ENCODE measurements at places on chromosomes 6 and 20. TPM values are rescaled to one million over a fixed set of nuclear protein-coding genes. Genes with fewer than 3 reads are reported as not detected.

DNA sequence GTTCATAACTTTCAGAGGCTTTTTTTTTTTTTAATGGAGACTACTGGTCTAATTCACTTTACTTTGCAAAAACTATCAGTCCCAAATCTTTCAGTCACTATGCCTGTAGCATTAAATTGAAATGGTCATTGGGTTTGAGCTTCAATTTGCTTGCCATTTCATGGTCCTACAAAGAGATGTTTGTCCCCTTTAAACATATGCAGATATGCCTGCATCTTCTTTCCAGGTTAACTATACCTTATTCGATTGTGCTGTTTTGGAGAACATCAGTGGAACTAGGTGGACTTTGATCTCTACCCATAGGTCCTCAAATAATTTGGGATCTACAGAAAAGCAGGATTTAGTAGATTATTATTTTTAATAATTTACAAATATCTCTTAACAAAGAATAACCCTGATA is 4.6 kb downstream of the POU3F2 start:
- H3K27me3 ChIP-seq = peaks cover 75% of the 10 kb centered on the region
- no peaks in the 10 kb centered on the region for H3K4me1 ChIP-seq
- no peaks in the 10 kb centered on the region for H3K36me3 ChIP-seq
- DNase-seq = no peak

DNA sequence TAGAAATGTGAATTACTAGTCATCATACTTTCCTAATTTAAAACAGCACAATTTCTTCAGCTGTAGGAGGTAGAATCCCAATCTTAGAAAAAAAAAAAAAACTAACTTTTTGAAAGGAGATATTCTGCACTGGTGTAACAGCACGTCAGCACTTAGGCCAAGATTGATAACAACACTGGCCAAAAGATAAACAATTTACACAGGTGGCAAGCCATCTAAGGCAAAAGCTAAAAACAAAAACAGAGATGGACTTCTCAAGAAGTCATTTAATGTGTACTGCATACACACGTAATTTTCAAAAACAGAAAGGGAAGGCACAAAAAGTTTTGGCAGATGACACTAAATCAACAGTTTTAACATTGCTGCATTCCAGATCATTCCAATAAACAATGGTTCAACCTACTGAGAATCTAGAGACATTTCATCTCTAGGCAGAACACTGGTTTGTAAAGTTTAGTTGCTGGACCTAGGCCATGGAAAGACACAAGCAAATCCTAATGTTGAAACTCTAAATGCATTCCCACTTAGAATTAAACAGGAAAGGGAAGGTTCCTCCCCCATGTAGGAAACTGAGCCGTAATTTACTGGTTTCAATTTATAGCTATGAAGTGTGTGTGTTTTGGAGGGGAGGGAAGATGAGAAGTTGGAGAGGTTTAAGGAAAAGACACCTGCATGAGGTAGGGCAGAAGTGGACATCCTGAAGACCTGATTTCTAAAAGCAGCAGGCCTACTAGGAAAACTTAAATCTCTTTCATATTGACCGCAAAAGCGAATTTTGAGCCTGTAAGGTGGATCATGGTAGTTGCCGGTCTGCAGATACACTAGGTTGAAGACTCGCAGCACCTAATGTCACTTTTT is 1.3 kb downstream of the GCLC start:
- peak overlapping the region; percentile 74 for H3K27ac ChIP-seq
- H3K4me1 ChIP-seq = peaks cover 2% of the 10 kb centered on the region
- peak overlapping the region; percentile 73 for H3K4me3 ChIP-seq
- DNase-seq = peak; percentile 58

- no peaks in the 10 kb centered on the region for H3K4me1 ChIP-seq
- peaks cover 15% of the 10 kb centered on the region for H3K27me3 ChIP-seq
- H3K36me3 ChIP-seq = no peaks in the 10 kb centered on the region
- no peak for DNase-seq
Observed at GRCh38 chr6:43395776-43396175, 26.3 kb upstream of the ZNF318 start.

DNA sequence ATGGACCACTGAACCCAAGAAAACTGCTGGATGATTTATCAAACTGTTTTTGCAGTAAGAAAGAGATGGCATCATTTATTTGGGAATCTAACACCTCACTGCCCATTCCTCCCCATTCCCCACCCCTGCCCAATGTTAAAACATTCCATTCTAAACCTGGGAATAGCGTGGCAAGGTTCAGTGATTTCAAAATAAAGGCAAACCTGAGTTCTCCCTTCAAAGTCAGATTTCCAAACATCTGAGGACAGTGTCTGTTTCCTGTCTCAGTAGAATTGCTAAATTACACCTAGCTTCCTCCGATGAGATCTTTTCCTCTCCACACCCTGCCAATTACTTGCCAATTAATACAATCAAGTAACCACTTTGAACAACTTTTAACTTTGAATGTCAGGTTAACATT is 127.4 kb upstream of the ARMC2 start:
- no peaks in the 10 kb centered on the region for H3K27me3 ChIP-seq
- H3K4me3 ChIP-seq = no peak overlapping the region
- no peak for DNase-seq
- H3K36me3 ChIP-seq = no peaks in the 10 kb centered on the region
- no peaks in the 10 kb centered on the region for H3K4me1 ChIP-seq

DNA sequence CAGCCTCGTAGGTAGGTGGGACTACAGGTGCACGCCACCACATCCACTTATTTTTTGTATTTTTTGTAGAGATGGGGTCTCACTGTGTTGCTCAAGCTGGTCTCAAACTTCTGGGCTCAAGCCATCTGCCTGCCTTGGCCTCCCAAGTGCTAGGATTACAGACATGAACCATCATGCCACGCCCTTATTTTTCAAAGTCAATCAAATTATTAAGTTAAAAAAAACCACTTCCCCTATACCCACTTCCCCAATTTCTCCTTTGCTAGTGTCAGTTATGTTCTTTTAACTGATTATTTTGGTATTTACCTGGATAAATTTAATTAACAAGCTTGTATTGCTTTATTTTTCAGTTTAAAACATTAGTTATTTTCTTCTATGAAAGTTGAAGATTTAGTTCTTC is 49.6 kb downstream of the RIOK1 start:
- DNase-seq = no peak
- no peak overlapping the region for H3K4me3 ChIP-seq
- no peaks in the 10 kb centered on the region for H3K4me1 ChIP-seq
- H3K27me3 ChIP-seq = no peaks in the 10 kb centered on the region
- no peak overlapping the region for H3K27ac ChIP-seq

- H3K36me3 ChIP-seq = no peaks in the 10 kb centered on the region
- peaks cover 3% of the 10 kb centered on the region for H3K4me1 ChIP-seq
- DNase-seq = no peak
- no peak overlapping the region for H3K4me3 ChIP-seq
- no peak overlapping the region for H3K27ac ChIP-seq
Observed at GRCh38 chr6:142386657-142387056, 84.8 kb downstream of the ADGRG6 start.

DNA sequence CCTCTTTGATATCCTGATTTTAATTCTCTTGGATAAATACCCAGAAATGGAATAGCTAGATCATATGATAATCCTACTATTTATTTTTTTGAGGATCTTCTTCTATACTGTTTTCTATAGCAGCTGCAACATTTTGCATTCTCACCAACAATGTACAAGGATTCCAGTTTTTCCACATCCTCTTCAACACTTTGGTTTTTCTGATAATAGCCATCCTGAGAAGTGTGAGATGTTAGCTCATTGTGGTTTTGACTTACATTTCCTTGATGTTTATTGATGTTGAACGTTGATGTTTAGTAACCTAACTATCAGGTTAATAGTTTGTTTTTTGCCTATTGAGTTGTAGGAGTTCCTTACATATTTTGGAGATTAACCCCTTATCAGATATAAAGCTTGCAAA is 217.3 kb downstream of the LRFN2 start:
- H3K27me3 ChIP-seq = no peaks in the 10 kb centered on the region
- H3K27ac ChIP-seq = no peak overlapping the region
- no peak for DNase-seq
- H3K36me3 ChIP-seq = no peaks in the 10 kb centered on the region

DNA sequence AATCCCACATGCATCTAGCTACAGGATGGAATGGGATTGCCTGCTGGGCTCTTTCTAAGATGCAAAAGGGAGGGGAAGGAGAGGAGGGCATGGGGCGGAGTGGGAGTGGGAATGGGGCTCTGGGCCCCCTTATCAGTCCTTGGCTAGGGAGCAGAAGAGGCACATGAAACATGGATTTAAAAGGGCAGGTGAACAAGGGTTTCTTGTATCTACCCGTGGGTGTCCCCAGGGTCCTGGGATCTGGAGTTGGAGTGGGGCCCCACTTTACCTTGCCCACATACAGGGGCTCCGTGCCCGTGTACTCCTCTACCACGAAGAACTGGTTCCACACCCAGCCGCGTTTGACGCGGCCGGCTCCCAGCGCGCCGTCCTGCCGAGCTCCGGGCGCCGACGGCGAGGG is 57.5 kb downstream of the CDH22 start:
- no peak overlapping the region for H3K4me3 ChIP-seq
- H3K27ac ChIP-seq = no peak overlapping the region
- no peaks in the 10 kb centered on the region for H3K4me1 ChIP-seq
- no peak for DNase-seq
- no peaks in the 10 kb centered on the region for H3K36me3 ChIP-seq

GRCh38 chr6:131135244-131136020 is at the start of gene AKAP7:
Gene AKAP7, plus strand, starts transcription at chr6:131135467. Its CDS starts 297 bp downstream, at chr6:131135764.
- peak; percentile 64 for DNase-seq
- peak within 1 kb of the TSS; percentile 62 for H3K27ac ChIP-seq
- peak within 1 kb of the TSS; percentile 81 for H3K4me3 ChIP-seq
- H3K4me1 ChIP-seq = peaks cover 2% of the 10 kb centered on the region
- no peaks in the 10 kb centered on the region for H3K27me3 ChIP-seq

Gene RBBP9
- polyA plus RNA-seq = 19.2 TPM

DNA sequence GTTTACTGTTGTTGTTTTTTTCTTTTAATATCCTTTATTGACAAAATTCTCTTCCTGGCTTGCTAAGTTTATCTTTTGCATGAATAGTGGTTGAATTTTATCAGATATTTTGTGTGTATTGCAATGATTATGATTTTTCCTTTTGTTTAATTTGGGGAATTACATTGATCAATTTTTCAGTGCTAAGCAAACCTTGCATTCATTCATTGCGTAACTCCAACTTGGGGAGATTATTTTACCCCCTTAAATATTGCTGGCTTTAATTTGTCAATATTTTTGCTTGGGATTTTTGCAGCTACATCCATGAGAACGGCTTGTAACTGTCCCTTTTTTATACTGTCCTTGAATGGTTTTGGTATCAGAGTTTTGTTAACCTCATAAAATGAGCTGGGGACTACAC is 63.4 kb downstream of the SERAC1 start:
- peaks cover 2% of the 10 kb centered on the region for H3K36me3 ChIP-seq
- H3K27ac ChIP-seq = no peak overlapping the region
- H3K27me3 ChIP-seq = no peaks in the 10 kb centered on the region

Gene CYP24A1
- polyA plus RNA-seq = not detected

GRCh38 chr6:44675449-44675848 is 287.9 kb downstream of the CDC5L start:
- no peak overlapping the region for H3K27ac ChIP-seq
- H3K4me1 ChIP-seq = no peaks in the 10 kb centered on the region
- no peak for DNase-seq
- H3K36me3 ChIP-seq = no peaks in the 10 kb centered on the region

DNA sequence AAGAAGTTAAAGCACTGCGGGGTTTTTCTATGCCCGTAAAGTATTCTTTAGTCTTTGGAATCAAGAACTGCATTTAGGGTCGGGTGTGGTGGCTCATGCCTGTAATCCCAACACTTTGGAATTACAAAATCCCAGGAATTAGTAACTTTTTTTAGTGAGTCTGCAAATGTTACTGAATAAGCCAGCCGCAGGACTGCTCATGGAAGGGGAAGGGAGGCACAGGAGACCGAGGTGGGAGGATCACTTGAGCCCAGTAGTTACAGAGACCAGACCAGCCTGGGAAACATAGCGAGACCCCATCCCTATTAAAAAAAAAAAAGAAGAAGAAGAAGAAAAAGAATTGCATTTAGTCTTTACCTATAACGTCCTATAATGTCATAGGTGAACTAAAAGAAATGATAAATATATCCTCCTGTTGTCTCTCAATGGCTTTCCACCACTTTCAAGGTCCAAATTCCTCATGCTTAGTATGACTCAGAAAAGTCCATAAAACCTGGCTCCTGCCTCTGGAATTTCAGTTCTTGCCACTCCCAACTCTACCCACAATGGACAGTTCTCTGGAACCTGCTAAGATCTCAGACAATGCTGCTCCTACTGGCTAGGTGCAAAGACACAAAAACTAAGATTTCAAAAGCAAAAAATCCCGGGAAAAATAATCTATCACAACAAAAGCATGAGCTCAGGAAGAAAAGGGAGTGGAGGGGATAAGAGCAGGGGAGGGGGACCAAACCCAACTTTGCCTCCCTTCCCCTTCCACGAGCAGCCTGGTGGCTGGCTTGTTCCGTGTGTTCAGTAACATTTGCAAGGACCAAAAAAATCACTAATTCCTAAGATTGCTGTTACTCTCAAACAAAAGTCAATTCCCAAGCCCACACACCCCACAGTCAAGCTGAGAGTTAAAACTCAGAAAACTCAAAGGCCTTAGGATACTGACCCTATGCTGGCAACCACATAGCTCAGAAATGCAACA is 39.0 kb downstream of the B4GALT5 start:
- peaks cover 22% of the 10 kb centered on the region for H3K4me1 ChIP-seq
- no peak overlapping the region for H3K27ac ChIP-seq
- peak; percentile 17 for DNase-seq
- no peak overlapping the region for H3K4me3 ChIP-seq

GRCh38 chr6:55868771-55869479 is 6.5 kb downstream of the BMP5 start:
- H3K4me3 ChIP-seq = no peak overlapping the region
- H3K27ac ChIP-seq = no peak overlapping the region
- no peaks in the 10 kb centered on the region for H3K27me3 ChIP-seq
- peak; percentile 72 for DNase-seq

DNA sequence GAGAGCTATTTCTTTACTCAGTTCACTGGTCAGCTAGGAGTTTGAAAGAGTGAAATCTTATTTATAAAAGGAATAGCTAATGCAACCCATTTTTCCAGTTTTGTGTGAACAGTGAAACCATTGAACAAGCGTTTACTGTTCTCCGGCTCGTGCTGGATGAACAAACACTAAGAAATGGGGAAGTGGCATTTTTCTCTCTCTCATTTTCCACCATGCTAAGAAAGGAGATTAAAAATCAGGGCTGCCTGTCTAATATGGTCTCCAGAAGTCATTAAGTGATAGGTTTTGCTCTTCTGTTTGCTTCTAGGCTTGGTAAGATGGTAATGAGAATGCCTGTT is 774 bp upstream of the SFT2D1 start:
- no peaks in the 10 kb centered on the region for H3K36me3 ChIP-seq
- peak overlapping the region; percentile 93 for H3K4me3 ChIP-seq
- H3K4me1 ChIP-seq = peaks cover 2% of the 10 kb centered on the region
- peak; percentile 8 for DNase-seq
- H3K27me3 ChIP-seq = no peaks in the 10 kb centered on the region

Data from fibroblast of lung (primary cell).